Thymus (tissue), 14 donors: ENCODE measurements at places on chromosomes 7 and 10.

GRCh38 chr7:94687076-94687475 lies 31.1 kb upstream of the SGCE start:
- H3K36me3 ChIP-seq, result no peaks in the 10 kb centered on the region
- no peaks in the 10 kb centered on the region for H3K27me3 ChIP-seq
- no peak for DNase-seq
- no peak overlapping the region for H3K4me3 ChIP-seq

DNA sequence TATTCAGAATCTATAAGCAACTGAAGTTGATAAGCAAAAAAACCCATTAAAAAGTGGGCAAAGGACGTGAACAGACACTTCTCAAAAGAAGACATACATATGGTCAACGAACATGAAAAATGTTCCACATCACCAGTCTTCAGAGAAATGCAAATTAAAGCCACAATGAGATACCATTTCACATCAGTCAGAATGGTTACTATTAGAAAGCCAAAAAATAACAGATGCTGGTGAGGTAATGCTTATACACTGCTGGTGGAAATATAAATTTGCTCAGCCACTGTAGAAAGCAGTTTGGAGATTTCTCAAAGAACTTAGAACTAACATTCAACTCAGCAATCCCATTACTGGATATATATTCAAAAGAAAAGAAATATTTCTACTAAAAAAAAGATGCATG lies 332.8 kb upstream of the PLXDC2 start:
- H3K27me3 ChIP-seq, result no peaks in the 10 kb centered on the region
- no peak overlapping the region for H3K4me3 ChIP-seq
- H3K4me1 ChIP-seq, result no peaks in the 10 kb centered on the region
- no peak for DNase-seq

- H3K4me1 ChIP-seq, result no peaks in the 10 kb centered on the region
- DNase-seq, result no peak
- H3K36me3 ChIP-seq, result no peaks in the 10 kb centered on the region
- H3K4me3 ChIP-seq, result no peak overlapping the region
These were observed 53.4 kb downstream of the FOXL3 start for GRCh38 chr7:343227-343822.

DNA sequence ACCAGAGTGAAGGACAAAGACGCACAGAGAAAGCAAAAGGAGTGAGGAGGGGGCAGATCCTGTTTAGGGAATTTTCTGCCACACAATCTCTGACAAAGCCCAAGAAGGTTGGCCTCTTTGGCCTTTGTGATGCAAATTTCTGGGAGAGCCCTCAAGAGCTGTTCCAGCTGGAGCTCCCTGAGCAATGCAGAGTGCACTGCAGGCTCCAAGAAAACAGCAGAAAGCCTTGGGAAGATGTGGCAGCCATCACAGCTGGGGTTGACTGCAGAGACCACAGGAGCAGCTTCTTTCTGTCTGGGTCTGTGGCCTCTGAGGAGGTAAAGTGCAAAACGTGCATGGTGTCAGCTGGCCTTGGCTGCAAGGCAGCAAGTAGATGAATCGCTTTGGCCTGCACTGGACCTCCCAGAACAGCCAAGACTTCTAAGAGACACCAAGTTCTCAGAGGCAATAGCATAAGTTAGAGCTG lies 200.2 kb downstream of the ELMO1 start:
- H3K4me1 ChIP-seq, result no peaks in the 10 kb centered on the region
- no peaks in the 10 kb centered on the region for H3K27me3 ChIP-seq

- no peaks in the 10 kb centered on the region for H3K27me3 ChIP-seq
- no peak overlapping the region for H3K27ac ChIP-seq
- DNase-seq, result no peak
- H3K4me1 ChIP-seq, result no peaks in the 10 kb centered on the region
- no peaks in the 10 kb centered on the region for H3K36me3 ChIP-seq
- H3K4me3 ChIP-seq, result no peak overlapping the region
These were observed 15.8 kb downstream of the MET start for GRCh38 chr7:116687801-116688201.

- no peak overlapping the region for H3K27ac ChIP-seq
- no peaks in the 10 kb centered on the region for H3K27me3 ChIP-seq
- no peak overlapping the region for H3K4me3 ChIP-seq
- peaks cover 9% of the 10 kb centered on the region for H3K4me1 ChIP-seq
These were observed 3.9 kb downstream of the DCLRE1A start for GRCh38 chr10:113849946-113850345.

GRCh38 chr10:71007516-71007915 lies 119.2 kb upstream of the PCBD1 start:
- H3K27me3 ChIP-seq, result no peaks in the 10 kb centered on the region
- H3K27ac ChIP-seq, result no peak overlapping the region
- DNase-seq, result no peak
- H3K4me1 ChIP-seq, result no peaks in the 10 kb centered on the region

DNA sequence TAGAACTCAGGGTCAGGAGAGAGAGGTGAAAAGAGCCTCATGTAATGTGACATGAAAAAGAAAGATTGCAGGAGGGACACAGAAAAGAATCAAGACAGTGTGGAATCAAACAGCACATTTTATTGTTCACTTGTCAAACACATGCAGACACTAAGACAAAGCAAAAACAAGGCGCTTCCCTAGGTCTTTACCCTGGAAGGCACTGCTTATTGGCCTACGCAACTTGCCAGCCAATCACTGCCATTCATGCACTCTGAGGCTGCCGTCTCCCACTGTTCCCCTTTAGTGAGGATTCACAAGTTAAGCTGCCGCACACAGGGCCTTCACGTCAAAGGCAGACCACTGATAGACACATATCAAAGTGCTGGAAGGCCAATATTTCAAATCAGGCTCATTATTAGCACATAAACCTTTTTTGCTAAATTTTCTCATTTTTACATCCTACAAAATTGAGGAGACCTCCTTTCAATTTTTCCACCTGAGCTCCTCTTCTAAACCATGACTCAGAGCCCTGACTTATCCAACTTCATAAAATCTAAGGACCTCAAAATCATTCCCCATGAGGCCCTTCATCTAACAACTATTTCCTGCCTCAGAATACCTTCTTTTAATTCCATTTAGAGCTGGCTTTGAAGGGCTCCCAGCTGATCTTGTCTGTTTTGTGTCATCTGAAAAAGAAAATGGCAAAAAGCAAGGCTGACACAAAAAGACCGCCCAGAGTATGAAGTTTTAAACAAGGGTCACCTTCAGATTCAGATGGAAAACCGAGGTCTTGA lies 149.4 kb downstream of the CHCHD3 start:
- H3K27ac ChIP-seq, result no peak overlapping the region
- DNase-seq, result no peak
- H3K4me3 ChIP-seq, result no peak overlapping the region
- H3K36me3 ChIP-seq, result no peaks in the 10 kb centered on the region
- H3K27me3 ChIP-seq, result no peaks in the 10 kb centered on the region

DNA sequence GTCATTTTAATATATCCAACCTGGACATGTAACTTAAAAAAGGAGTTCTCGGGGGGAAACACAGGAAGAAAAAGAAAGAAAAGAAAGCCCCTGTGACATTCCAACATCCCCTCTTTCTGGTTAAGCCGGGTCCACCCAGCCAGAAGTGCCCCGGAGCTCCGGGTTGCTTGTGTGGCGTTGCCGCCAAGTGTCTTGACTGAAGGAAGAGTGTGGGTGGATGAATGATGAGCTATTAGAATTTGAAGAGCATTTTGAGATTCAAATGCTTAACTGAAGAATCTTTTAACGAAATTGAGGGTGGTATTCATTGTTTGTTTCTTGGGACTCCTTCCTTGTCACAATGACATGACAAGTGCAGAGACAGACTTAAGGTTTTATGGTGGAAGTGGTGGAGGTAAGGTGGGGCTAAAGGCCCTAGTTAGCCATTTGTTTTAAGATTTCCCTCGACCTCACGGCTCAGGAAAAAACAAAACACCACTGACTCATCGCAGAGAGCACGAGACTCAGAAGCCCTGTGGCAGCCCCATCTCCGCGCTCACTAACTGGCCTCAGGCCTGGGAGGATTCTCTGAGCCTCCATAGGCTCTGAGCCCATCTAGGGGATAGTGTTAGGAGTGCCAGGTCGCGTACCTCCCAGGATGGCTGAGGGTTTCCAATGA lies 1.8 kb upstream of the GLI3 start:
- no peak overlapping the region for H3K27ac ChIP-seq
- no peak for DNase-seq
- peaks cover 46% of the 10 kb centered on the region for H3K27me3 ChIP-seq
- peaks cover 5% of the 10 kb centered on the region for H3K4me1 ChIP-seq

GRCh38 chr10:119588071-119588470 lies 8.7 kb downstream of the TIAL1 start:
- no peak for DNase-seq
- peaks cover 39% of the 10 kb centered on the region for H3K36me3 ChIP-seq
- no peaks in the 10 kb centered on the region for H3K4me1 ChIP-seq
- H3K4me3 ChIP-seq, result no peak overlapping the region
- no peak overlapping the region for H3K27ac ChIP-seq
- no peaks in the 10 kb centered on the region for H3K27me3 ChIP-seq

DNA sequence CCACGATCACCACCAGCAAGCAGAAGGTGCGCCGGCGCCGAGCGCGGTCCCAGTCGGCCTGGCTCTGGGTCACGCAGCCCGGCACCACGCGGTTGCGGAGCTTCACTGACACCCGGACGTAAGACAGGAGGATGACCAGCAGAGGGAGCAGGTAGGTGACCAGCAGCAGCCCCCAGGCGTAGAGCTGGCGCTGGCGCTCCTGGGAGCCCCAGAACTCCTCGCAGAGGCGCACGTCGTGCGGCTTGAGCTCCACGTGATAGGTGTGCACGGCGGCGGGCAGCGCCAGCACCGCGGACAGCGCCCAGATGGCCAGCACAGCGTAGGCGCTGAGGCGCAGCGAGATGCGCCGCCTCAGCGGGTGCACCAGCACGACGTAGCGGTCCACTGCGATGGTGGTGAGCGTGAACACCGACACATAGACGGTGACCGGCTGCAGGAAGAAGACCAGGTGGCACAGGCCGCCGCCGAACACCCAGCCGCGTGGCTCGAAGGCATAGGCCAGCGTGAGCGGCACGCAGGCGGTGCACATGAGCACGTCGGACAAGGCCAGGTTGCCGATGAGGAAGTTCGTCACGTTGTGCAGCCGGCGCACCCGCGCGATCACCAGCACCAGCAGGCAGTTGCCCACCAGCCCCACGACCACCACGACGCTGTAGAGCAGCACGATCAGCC lies 920 bp downstream of the PRLHR start:
- H3K4me3 ChIP-seq, result no peak overlapping the region
- peak; percentile 25 for DNase-seq
- H3K36me3 ChIP-seq, result no peaks in the 10 kb centered on the region
- peaks cover 46% of the 10 kb centered on the region for H3K27me3 ChIP-seq

GRCh38 chr10:6840201-6840691 lies 260.2 kb upstream of the PRKCQ start:
- H3K4me3 ChIP-seq, result no peak overlapping the region
- no peak overlapping the region for H3K27ac ChIP-seq
- H3K4me1 ChIP-seq, result no peaks in the 10 kb centered on the region

DNA sequence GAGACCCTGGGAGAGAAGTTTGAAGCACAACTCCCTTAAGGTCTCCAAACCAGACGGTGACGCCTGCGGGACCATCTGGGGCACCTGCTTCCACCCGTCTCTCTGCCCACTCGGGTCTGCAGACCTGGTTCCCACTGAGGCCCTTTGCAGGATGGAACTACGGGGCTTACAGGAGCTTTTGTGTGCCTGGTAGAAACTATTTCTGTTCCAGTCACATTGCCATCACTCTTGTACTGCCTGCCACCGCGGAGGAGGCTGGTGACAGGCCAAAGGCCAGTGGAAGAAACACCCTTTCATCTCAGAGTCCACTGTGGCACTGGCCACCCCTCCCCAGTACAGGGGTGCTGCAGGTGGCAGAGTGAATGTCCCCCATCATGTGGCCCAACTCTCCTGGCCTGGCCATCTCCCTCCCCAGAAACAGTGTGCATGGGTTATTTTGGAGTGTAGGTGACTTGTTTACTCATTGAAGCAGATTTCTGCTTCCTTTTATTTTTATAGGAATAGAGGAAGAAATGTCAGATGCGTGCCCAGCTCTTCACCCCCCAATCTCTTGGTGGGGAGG lies 10.8 kb downstream of the SERPINE1 start:
- no peaks in the 10 kb centered on the region for H3K36me3 ChIP-seq
- no peak overlapping the region for H3K4me3 ChIP-seq
- peaks cover 21% of the 10 kb centered on the region for H3K4me1 ChIP-seq
- H3K27ac ChIP-seq, result no peak overlapping the region

DNA sequence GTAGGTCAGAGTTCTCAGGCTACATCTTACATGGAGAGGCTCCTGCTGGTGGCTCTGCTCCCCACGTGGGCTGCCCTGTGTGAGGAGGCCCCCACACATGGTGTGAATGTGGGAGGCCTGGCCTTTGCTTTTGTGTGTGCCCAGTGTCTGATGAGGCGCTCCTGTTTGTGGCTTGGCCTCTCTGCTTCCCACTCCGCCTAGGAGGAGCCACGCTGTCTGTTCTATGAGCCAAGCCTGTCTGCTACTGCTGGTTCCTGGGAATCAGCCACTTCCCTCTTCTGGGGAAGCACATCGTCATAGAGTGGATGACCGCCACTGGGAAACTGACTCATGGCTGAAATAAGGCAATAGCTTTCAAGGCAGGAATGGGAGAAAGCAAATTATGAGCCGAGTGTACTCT lies 87.1 kb downstream of the CYP26A1 start:
- H3K27me3 ChIP-seq, result no peaks in the 10 kb centered on the region
- H3K36me3 ChIP-seq, result no peaks in the 10 kb centered on the region
- DNase-seq, result no peak
- no peak overlapping the region for H3K4me3 ChIP-seq

DNA sequence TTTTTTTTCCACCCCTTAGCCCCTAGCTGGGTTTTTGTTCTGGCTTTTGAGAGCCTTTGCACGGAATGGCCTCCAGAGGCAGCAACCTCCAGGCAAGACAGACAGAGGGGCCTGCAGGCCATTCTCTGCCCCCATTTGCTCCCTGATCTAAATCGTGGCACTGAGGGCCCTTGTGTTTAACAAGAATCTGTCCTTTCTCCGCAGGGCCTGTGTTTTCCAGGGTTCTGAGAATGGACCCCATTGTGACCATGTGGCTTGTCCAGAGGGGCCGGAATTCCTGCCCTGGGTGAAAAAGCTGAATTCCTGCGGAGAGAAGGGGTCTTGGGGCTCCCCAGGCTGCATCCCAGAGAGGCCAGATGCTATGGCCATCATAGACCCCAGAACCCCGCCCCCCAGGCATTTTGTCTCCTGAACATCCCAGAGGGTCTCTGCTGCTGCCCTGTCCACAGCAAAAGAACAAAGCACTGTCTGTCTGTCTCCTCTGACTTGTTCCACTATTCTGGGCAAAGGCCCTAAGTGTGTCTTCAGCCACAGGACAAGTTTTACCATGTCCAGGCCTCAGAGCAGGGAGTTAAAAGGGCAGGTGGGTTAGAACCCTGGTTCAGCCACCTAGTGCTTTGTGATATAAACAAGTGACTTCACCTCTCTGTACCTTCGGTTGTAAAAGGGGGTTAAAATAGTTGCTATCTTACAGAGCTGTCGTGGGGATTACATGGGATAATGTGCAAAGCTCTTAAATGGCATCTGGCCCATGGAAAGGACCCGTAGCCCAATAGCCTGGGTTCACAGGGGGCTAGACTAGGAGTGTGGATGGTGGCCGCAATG lies 155.6 kb downstream of the SH3PXD2A start:
- H3K27me3 ChIP-seq, result no peaks in the 10 kb centered on the region
- DNase-seq, result no peak
- no peaks in the 10 kb centered on the region for H3K36me3 ChIP-seq
- no peak overlapping the region for H3K4me3 ChIP-seq
- no peak overlapping the region for H3K27ac ChIP-seq
- no peaks in the 10 kb centered on the region for H3K4me1 ChIP-seq
